ENCODE measurements at places on chromosomes 16 and 17.

DNA sequence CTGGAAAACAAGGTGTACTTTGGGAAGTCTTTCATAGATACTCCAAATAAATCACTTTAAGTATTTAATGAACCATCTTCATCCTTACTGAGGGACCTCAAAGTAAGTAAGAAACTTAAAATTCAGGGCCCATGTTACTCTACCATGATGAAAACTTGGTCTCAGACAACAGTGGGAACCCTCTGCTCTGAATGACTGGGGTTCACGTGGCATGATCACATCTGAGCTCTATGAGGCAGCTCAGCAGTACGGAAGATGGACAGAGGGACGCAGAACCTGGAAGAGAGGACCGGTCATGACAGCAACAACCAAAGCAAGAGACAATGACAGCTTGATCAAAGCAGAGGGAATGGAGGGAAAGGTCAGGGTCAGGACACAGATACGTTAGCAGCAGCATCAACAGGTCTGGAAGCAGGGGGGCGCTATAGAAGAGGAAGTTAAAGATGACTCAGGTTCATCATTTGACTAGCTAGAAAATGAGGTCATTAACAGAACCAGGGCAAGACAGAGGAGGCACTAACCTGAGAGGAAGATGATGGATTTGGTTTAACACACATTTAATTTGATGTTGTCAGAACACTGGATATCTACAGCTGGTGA, 9.5 kb downstream of the XPO6 start:
- DNase-seq, result no peak

- no peak for DNase-seq
Observed at GRCh38 chr17:39271546-39271945, 45.8 kb upstream of the STAC2 start.

DNA sequence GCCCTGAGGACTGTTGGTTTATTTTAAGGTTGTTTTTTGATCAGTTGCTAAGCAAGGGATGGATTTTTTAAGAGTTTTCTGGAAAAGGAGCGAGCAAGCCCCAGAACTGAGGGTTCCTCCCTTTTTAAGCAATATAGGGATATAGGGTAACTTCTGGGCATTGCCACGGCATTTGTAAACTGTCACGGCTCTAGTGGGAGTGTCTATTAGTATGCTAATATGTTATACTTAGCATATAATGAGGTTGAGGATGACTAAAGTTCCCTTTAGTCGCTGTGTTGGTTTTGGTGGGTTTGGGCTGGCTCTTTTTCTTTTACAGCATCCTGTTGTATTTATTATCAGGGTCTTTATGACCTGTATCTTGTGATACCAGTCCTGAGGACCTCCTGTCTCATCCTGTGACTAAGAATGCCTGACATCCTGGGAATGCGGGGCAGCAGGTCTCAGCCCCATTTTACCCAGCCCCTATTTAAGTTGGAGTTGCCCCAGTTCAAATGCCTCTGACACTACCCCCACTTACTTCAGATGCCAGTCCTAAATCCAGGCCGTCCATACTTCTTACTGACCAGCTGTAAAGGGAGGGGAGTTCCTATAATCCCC, 59.4 kb downstream of the MFSD11 start:
- DNase-seq, result no peak

- DNase-seq, result no peak
Observed at GRCh38 chr16:22861580-22861979, 47.6 kb downstream of the HS3ST2 start.

- DNase-seq, result no peak
Observed at GRCh38 chr17:61755078-61755477, 108.2 kb downstream of the BRIP1 start.

DNA sequence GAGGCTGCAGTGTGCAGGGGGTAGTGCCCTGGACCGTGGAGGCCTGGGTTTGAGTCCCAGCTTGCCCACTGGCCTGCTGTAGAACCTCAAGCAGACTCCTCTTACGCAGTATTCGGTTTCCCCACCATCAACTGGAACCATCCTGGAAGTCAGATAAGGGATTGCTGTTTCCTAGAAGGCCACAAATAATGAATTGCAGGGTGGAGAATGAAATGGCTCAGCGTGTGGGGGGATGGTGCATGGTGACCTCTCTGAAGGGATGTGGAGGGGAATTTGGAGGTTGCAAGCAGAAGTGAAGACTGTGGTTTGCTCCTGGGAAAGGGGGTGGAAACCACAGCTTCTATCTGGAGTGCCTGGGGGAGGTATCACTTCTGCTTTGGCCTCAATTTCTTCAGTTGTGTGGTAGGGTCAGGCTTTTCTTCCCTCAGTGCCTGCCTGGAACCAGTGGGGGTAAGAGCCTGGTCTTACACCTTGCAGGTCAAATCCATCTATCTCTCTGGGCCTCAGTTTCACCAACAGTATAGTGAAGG, 1.7 kb downstream of the ADGRG5 start:
- no peak for DNase-seq

- no peak for DNase-seq
Observed at GRCh38 chr17:59796785-59797205, 89.3 kb downstream of the VMP1 start.

- DNase-seq, result no peak
Observed at GRCh38 chr17:5694551-5694950, 110.2 kb upstream of the NLRP1 start.

DNA sequence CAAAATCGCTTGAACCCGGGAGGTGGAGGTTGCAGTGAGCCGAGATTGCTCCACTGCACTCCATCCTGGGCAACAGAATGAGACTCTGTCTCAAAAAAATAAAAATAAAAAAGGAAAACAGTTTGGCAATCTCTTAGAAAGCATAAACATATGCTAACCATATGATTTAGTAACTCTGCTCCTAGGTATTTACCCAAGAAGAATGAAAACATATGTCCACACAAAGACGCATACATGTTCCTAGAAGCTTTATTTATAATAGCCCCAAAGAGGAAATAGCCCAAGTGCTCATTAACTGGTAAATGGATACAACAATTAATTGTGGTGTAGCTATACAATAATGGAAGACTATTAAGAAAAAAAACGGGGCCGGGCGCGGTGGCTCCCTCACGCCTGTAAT, 18.5 kb upstream of the CDH1 start:
- DNase-seq, result no peak

DNA sequence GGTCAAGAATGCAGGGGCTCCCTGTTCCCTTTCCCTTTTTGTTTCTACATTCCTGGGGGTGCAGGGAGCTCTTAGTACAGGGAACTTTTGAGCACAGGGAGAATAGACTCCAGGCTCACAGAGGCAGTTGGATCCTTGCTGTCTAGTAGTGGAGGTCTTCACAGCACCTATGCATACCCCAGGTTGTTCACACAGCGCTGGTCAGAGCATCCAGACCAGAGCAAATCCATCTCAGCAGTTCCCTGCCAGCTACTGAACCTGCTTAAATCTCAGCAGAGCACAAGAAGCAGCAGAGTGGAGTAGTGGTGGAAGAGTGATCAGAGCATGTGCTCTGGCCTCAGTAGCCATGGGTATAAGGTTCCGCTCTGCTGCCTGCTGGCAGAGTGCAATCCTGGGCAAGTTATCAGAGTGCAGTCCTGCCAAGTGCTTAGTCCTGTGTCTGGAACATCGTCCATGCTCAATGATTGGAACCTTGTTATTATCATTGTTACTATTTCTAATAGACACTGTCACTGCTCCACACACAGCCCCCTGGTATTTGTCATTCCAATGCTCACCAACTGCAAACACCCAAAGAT, 220.4 kb downstream of the CBLN1 start:
- DNase-seq, result no peak

DNA sequence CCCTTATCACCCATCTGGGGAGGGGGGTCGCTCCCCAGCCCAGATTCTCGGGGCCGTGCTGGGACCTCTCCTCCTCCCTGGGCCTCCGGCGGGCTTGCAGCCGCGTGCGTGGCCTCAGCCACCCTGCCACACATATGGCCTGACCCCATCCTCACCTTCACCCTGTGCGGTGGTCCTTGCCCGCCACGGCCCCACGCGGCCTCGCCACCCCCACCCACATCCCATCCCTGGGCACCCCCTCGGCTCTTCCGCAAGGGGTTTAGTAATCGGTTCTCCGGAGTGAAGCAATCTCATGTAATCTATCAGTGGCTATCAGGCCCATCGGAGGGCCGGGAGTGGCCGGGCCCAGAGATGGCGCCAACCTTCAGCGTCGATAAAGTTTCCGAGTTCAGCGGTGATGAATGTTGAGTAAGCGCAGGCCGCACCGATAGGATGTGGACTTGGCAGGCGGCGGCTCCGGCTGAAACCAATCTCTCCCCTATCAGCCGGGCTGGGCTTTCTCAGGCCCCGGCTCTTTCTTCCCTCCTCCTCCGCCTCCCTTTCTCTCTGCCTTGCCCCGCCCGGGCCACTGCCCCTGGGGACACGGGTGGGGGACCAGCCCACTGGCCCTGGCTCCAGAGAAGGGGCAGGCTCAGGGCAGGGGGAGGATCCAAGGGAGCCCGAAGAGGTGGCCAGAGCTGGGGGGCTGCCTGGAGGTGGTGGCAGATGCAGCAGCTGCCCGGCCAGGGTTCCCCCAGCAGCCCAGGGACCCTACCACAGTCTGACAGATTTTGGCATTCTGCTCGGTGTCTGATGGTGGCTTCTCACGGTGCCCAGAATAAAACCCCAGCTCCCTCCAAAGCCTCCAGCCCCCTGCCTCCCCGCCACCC, 20.8 kb downstream of the ZFPM1 start:
- no peak for DNase-seq

GRCh38 chr17:49482144-49482817, 12.8 kb upstream of the NGFR start:
- peak; percentile 30 for DNase-seq

GRCh38 chr17:64024781-64025731, 4.6 kb upstream of the ICAM2 start:
- no peak for DNase-seq

- DNase-seq, result no peak
Observed at GRCh38 chr16:86382774-86383407, 127.4 kb upstream of the FOXF1 start.

DNA sequence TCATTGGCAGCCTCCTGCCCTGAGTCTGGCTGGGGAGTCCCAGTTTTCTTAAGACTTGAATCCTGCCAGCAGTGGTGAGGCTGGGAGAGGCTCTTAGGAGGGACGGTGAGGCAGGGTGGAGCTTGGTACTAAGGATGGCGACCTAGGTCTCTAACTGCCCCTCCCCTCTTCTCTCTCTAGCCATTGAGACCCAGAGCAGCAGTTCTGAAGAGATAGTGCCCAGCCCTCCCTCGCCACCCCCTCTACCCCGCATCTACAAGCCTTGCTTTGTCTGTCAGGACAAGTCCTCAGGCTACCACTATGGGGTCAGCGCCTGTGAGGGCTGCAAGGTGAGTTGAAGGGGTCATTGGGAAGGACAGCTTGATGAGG, 16.4 kb downstream of the GJD3 start:
- no peak for DNase-seq

- DNase-seq, result no peak
Observed at GRCh38 chr17:49204516-49204915, 5.9 kb downstream of the GNGT2 start.

DNA sequence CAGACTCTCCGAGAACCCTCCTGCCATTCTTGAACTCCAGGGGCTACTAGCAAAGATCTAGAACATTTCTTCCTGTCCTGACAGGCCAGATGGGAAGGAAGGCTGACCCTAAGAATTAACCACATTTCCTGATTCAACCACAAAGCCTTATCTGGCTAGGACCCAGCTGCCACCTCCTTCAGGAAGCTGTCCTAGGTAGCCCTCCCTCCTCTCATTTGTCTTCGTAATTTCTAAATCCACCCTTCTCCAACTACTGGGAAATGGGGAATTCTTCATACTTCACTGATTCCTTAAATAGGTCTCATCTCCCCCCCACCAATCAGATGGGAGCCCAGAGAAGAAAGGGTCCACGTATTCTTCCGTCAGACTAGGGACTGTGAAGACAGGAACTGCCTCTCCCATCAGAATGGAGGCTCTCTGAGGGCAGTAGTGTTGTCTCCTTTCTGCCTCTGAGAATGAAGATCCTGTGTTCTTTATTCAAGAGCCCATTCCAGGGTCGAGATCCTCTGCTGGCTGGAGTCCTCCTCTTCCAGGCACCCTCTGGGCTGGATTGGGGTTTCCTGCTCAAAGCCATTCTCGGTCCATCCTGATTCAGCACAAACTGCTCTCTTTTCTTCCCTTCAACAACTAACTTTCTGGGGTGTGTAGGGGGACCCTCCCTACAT, 2.1 kb downstream of the SAMD14 start:
- no peak for DNase-seq

DNA sequence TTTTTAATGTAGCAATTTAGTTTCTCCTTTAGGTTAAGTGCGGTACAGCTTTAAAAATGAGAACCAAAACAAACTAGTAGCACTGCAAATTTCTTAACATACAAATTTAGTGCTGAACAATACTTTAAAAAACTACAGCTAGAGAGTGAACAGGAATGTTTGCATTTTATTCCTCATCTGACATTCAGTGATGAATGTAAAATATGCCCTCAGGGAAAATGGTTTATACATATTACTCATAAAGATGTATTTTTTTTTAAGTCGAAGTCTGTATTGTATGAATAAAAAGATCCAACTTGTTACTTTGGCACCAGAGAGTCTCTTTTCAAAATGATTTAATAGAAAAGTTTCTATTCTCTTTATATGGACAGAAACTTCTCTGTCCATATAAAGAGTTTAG, 96.8 kb downstream of the BRIP1 start:
- DNase-seq, result no peak

- no peak for DNase-seq
Observed at GRCh38 chr16:75111514-75111940, 5.1 kb downstream of the LDHD start.

GRCh38 chr17:64732336-64733006, 70.4 kb upstream of the SMURF2 start:
- DNase-seq, result peak; percentile 83

- DNase-seq, result no peak
Observed at GRCh38 chr16:813204-813915, 12.8 kb upstream of the GNG13 start.

GRCh38 chr17:46876353-46876887, 25.0 kb downstream of the WNT9B start:
- no peak for DNase-seq

- DNase-seq, result no peak
Observed at GRCh38 chr16:69918241-69918640, 32.9 kb upstream of the CLEC18A start.

- DNase-seq, result no peak
Observed at GRCh38 chr17:6392609-6393350, 42.1 kb downstream of the AIPL1 start.

- DNase-seq, result peak; percentile 89
Observed at GRCh38 chr16:86768228-86768791, 190.0 kb downstream of the FOXL1 start.

DNA sequence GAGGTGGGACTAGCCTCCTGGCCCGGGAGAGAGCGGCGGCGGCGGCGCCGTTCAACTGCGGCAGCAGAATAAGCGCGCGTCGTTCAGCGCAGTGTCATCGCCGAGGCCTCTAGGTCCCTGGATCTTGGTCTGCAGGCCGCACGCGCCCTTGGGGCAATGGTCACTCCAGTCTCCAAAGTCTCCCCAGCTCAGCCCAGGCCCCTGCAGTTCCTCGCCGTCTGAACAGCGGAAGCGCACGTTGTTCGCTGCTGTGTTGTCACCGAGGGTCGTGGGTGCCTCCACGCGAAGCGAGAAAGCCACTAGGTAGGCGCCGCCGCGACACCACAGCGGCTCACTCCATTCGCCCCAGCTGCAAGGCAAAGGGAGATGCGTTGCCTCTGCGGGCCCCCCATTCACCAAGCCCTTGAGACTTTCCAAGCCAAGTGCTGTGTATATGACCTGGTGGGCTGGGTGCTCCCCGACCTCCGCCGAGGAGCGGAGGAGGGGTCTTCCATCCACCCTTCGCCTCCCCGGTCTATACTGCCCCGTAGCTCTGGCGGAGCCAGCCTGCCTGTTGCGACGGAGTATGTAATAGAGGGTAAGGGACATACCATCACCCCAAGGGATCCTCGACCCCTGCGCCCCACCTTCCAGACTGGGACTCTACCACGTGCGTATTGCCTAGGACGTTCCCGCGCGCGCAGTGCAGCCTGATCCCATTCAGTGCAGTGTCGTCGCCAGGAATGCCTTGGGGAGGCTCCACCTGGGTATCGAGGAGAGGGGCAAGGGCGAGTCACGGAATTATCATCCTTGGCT, 656 bp downstream of the VMO1 start:
- no peak for DNase-seq
